Fibroblast of skin of right quadriceps (primary cell): ENCODE measurements at places on chromosomes 4 and X.
A peak's percentile ranks its signal among the peaks of the same experiment; 100 is the strongest.

DNA sequence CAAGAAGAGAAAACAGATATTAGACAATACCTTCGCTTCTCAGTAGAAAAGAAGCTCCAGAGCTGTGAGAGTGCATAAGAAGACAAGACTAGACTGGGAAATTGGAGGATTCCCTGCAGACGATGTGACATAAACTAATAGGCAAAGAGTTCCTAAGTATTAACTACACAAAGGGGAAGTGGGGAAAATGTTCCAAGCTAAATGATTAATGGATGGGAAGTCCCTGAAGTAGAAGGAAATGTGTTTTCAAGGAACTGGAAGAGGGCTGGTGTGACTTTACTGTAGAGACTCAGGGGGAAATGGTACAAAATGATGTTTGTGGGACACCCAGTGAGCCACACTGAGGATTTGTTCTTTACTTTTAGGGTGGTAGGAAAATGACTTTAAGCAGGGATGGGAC, 69.7 kb upstream of the DCLK2 start:
- no peak for DNase-seq

- no peak for DNase-seq
These were observed 302.0 kb downstream of the SPRY1 start for GRCh38 chr4:123698556-123698955.

DNA sequence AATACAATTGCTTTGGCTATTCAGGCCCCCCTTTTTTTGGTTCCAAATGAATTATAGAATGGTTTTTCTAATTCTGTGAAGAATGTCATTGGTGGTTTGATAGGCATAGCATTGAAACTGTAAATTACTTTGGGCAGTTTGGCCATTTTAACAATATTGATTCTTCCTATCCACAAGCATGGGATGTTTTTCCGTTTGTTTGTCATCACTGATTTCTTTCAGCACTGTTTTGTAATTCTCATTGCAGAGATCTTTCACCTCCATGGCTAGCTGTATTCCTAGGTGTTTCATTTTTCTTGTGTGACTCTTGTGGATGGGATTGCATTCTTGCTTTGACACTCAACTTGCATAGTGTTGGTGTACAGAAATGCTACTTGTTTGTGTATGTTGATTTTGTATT, 33.0 kb downstream of the ADH6 start:
- no peak for DNase-seq

- DNase-seq, result no peak
These were observed 572.6 kb downstream of the ZNF674 start for GRCh38 chrX:45972636-45973035.

- no peak for DNase-seq
These were observed 1253.7 kb downstream of the TECRL start for GRCh38 chr4:63155561-63155960.

DNA sequence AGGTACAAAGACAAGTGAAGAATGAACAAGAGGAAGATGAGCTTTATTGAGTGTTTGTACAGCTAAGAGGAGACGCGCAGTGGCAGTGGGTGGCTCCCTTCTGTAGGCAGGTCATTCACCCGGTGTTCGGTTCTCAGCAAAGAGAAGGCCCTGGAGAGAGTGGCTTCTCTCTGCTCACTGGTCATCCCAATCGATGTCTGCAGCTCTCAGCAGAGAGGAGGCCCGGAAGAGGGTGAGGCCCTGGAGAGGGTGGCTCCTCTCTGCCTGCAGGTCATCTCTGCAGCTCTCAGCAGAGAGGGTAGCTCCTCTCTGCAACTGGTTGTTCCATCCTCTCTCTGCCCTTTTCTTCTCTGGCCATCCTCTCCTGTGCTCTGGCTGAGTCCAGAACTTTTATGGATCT, 126.5 kb downstream of the UGT8 start:
- no peak for DNase-seq

DNA sequence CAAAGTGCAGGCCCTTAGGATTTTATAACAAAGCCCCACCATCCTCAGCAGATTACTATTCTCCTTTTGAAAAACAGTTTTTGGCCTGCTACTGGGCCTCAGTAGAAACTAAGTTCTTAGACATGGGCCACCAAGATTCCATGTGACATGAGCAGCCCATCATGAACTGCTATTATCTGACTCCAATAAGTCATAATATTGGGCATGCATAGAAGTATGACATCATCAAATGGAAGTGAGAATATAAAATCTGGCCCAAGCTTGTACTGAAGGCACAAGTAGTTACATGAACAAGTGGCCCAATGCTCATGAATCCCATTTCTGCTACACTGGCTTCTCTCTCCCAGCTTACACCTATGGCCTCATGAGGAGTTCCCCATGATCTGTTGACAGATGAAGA, 404.8 kb downstream of the EPHA5 start:
- DNase-seq, result no peak

DNA sequence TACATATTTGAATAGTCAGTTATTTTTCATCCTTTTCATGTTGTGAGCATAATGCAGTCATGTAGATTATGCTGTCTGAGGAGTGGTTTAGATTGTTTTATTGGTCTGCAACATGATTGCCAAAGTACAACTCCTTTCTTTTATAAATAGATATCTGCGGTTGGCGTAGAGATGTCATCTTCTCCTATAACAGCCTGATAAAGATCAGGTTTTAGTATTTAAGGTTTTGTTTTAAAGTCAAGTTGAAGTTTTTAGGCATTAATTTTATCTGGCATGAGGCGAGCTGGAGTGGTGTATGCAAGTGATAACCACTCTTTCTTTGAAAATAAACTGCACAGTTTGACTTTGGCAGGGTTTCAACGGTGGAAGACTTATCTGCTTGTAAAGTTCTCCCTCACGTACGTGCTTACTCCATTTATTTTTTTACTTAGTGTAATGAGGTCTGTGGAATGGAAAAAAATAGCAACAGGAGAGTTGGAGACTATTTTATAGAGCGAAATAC, 126.3 kb downstream of the FBXO8 start:
- DNase-seq, result peak; percentile 43

DNA sequence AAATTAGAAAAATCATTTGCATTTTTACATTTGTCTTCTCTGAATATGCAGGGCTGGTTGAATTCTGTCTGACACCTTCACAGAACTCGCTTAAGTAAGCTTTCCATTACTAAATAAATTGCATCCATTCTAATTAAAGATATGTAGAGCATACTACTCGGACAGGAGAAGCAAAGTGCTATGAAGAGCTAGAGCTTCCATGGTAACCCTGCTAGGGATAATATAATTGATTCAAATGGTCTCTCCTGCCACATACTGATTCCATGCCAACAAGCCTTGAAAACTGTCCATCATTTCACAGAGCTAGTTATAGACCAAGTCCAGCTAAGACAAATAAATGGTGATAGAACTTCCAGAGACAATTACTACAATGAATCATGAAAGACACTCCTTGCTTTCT, 571.5 kb downstream of the KCNIP4 start:
- no peak for DNase-seq

GRCh38 chr4:123444290-123444731, 47.7 kb downstream of the SPRY1 start:
- no peak for DNase-seq

GRCh38 chr4:63786171-63786570, 623.1 kb downstream of the TECRL start:
- DNase-seq, result no peak

GRCh38 chr4:5055411-5055810, 4.1 kb downstream of the STK32B start:
- no peak for DNase-seq

- DNase-seq, result peak; percentile 1
These were observed 8.6 kb upstream of the PDHA1 start for GRCh38 chrX:19334945-19335626.

DNA sequence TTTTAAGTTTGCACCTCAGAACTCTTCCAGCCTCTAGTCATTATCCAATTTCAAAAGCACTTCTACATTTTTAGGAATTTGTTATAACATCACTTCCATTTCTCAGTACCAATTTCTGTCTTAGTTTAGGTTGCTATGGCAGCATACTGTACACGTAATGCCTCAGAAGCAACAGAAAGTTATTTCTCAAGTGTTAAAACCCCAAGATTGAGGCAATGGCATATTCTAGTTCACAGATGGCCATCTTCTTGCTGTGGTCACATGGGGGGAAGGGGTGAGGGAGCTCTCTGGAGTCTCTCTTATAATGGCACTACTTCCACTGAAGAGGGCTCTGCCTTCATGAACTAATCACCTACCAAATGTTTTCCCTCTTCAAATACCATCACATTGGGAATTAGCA, 220.3 kb upstream of the CTSO start:
- no peak for DNase-seq

DNA sequence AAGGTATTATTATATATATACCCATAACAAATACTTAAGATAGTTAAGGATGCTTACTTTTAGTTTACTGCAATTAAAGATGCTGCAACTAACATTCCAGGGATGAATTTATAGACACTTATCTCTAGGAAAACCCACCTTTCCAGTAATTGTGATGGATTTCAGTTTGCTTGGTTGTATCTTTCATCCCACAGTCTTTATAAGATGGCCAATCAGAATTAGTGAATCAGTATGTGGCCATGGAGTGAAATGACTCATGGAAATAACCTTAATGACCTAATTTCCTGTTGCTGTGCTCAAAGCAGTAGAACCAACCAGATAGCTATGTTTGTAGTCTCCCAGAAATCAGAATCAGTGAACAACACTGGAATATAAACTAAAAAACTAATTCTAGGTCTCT, 26.4 kb downstream of the MOSPD2 start:
- DNase-seq, result peak; percentile 54

- DNase-seq, result peak; percentile 68
These were observed 68.3 kb downstream of the LARP7 start for GRCh38 chr4:112704991-112705845.

GRCh38 chrX:69900491-69900890, 149.2 kb downstream of the AWAT2 start:
- DNase-seq, result peak; percentile 45

GRCh38 chrX:136063340-136064079, 78.3 kb downstream of the SLC9A6 start:
- peak; percentile 57 for DNase-seq

DNA sequence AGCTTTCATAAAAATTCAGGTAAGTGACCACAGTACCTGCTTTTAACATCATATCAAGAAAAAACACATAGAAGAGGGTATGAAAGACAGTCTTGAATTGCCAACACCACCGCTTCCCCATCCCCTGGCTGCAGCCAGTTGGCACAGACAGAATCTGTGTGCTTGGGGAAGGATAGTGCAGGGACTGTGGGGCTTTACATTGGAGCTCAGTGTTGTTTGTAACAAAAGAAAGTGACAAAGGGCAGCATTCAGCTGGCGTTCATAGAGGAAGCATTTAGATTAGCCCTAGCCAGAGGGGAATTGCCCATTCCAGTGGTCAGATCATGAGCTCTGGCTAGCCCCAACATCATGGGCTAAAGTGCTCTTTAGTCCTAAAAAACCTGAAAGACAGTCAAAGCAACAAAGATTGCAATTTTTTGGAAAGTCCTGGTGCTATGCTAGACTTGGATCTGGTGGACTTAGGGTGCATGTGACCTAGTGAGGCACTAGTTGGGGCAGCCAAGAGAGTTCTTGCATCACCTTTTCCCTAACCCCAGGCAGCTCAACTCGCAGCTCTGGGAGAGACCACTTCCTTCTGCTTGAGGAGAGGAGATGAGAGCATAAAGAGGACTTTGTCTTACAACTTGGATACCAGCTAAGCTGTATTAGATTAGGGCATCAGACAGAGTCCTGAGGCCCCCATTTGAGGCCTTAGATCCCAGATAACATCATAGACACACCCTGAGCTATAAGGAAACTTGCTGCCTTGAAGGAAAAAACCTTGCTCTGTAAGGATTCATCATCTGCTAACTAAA, 1602.4 kb upstream of the ADGRL3 start:
- DNase-seq, result no peak

- DNase-seq, result no peak
These were observed 29.2 kb downstream of the CLRN2 start for GRCh38 chr4:17544205-17544604.

GRCh38 chr4:151689211-151689991, 71.4 kb downstream of the GATB start:
- no peak for DNase-seq

- peak; percentile 4 for DNase-seq
These were observed 543.1 kb downstream of the GBA3 start for GRCh38 chr4:23235628-23236390.

- DNase-seq, result no peak
These were observed 265.4 kb downstream of the GASK1B start for GRCh38 chr4:157907226-157907946.

DNA sequence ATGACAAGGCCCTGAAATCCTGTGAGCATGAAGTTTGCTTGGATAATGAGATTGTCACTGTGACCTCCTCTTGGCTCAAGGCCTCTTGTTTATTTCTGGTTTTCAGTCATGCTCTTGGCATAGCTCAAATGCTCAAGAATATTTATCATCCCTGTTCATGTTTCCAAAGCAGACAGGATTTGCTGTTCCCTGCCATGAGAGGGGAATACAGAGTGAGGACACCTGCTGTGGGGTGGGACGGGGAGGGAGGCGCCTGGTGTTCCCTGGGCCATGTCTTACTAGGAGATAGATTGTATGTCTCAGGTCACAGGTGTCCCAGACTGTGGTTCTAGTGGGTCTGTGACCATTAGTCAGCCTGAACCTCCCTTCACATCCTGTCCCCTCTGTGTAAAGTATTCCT, 34.9 kb upstream of the SH3RF1 start:
- no peak for DNase-seq

GRCh38 chrX:112714357-112714918, 34.7 kb upstream of the LHFPL1 start:
- peak; percentile 55 for DNase-seq

- no peak for DNase-seq
These were observed 104.2 kb upstream of the PUDP start for GRCh38 chrX:7252013-7252610.

DNA sequence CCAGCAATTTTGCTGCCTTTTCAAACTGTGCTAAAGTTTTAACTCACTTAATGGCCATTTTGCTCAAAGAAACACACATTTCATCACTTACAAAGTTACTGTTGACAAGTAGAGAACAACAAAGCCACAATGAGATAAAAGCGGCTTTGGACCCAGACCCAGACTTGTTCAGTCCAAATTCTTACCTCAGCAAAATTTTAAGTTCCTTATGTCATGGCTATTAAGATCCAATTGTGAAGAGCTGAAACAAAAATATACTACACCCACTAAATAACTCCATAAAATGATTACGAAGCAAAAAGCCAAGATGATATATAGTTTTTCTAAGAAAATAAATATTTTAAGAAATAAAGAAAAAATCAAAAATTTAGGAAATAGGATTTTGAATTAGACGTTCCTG, 137.0 kb upstream of the INPP4B start:
- DNase-seq, result no peak

DNA sequence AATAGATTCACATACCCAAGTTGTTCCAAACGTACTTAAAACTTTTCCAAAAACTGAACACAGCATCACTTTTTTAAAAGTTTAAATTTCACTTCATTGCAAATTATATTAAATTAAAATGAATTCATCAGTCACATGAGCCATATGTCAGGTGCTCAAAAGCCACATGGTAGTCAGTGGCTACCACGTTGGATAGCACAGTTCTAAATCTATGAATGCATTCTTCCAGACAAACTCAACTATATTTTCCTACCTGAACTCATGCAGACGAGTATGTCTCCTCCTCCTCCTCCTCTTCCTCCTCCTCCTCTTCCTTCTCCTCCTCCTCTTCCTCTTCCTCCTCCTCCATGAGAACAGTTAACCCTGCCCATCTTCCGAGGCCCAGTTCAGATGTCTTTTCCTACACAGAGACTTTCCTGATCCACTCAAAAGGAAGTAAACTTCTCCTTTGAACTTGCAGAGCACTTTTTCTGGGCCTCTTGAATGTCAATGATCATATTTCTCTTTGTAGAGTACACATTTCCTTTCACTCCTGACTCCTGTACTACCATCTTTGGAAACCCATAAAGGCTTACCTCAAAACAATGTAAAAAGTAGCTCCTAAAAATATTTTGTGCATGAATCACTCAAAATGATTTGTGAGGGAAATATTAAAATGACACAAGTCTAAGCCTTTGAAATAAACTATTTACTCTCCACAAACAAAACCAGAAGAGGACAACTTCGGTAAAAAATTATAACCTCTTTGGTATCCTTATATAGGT, 172.6 kb downstream of the AMELX start:
- DNase-seq, result peak; percentile 23
